CD8-positive, alpha-beta memory T cell (primary cell): ENCODE measurements at places on chromosomes 6 and 20. TPM values are rescaled to one million over a fixed set of nuclear protein-coding genes. Genes with fewer than 3 reads are reported as not detected.

The SLC12A5 gene
- not detected for total RNA-seq

The MAS1 gene
- total RNA-seq = not detected

The SPDEF gene
- total RNA-seq = not detected

The NEU1 gene
- 19.0 TPM for total RNA-seq

The IPCEF1 gene
- total RNA-seq = 17.7 TPM

The POM121L2 gene
- not detected for total RNA-seq

GRCh38 chr6:36207155-36207554 lies 10.6 kb downstream of the BRPF3 start:
- DNase-seq = no peak

- DNase-seq = no peak
Observed at GRCh38 chr6:82413868-82414267, 50.3 kb downstream of the TPBG start.

- no peak for DNase-seq
Observed at GRCh38 chr6:15232836-15233510, 12.9 kb upstream of the JARID2 start.
